ENCODE measurements at places on chromosomes 2 and 18.

DNA sequence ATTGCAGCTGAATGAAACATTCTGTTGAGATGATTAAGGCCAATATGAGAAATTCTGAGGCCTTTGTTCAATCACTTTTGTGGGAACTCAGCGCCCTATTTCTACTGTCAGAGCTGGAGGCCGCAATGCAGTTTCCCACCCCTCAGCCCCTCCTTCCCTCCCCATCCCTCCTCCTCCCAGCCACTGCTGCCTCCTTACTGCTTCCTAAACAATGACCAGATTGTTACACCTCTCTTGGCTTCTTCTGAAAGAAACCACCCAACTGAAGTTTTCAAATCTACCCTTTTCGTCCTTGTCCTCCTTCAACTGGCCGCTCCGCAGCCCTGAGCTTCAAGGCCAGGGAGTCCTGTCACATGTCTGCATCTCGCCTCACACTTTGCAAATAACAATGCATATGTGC lies 36.7 kb upstream of the MAPK4 start:
- no peak for DNase-seq

DNA sequence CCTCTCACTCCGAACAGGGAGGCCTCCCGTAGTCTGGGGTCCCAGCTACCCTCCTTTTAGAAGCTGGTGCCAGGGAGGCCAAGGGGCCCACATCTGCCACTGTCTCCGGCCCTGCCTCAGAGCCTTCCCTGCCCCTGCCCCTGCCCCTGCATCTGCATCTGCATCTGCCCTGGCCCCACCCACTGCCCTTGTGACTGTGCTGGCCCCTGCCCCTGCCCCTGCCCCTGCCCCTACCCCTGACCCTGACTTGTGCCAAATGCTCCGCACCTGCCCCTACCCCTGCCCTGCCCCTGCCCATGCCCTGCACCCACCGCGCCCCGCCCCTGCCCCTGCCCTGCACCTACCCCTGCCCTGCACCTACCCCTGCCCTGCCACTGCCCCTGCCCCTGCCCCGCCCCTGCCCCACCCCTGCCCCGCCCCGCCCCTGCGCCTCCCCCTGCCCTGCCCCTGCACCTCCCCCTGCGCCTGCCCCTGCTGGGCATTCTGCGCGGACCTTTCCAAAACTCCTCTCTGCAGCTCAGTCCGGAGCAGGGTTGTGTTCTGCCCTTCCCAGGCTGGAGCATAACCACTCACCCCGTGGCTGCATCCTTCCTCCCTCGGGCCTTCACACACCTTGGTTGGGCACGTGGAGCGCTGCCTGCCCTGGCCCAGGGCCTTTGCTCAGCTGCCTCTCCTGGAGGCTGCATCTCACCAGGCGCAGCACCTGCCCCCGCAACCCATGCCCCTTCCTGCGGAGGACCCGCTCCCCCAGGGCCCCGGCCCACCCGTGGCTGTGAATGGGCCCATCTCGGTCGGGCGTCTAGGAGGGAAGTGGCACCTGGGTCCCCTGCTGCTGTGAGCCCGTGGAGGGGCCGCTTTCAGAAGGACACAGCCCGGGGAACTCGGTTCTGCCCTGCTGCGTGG lies 5.4 kb downstream of the SNTG2 start:
- no peak for DNase-seq

DNA sequence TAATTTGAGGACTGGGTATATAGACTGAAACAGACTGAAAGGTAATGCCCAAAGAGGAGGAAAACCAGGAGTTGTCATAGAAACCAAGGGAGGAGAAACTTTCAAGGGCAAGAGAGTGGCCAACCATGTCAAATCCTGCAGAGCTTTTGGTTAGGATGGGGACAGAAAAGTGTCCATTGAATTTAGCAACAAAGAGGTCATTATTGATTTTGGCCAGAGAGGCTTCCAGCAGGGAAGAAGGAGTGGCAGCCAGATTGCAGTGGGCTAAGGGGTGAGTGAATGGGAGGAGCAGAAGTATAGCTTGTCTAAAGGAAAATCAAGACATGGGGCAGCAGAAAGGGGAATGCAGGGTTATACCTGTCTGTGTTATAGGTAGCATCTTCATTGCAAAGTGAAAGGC lies 194.0 kb downstream of the CAMKMT start:
- DNase-seq: no peak

DNA sequence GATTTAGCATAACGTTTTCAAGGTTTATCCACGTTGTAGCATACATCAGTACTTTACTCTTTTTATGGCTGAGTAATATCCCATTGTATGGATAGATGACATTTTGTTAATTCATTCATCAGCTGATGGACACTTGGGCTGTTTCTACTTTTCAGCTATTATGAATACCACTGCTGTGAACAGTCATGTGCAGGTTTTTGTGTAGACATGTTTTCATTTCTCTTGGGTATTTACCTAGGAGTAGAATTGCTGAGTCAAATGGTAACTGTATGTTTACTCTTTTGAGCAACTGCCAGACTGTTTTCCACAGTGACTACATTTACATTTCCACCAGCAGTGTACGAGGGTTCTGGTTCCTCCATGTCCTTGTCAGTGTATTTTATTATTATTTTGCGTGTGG lies 33.9 kb downstream of the COX7A2L start:
- no peak for DNase-seq

GRCh38 chr18:11121443-11121849 lies 27.9 kb downstream of the PIEZO2 start:
- no peak for DNase-seq

GRCh38 chr18:35949903-35950627 lies 22.4 kb upstream of the RMP24 start:
- peak; percentile 22 for DNase-seq

- no peak for DNase-seq
These were observed 1876.0 kb upstream of the CELF4 start for GRCh38 chr18:39441648-39442047.

DNA sequence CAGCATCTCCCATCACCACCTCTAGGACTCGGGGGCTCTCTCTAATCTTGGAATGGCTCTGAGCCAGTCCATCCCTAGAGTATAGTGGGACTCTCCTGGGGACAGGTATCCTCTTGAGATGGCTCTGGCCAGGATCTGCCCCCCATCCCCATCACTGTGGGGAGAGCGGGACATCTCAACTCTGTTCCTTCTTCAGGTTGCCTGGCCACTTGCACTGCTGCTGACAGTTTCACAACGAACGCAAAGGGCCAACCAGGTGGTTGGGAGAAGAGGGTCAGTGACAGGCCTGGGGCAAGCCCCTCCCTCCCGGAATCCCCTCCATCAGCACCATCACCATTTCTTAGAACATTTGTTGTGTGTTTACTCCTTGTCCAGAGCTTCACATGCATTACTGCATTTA lies 62.6 kb downstream of the CIB4 start:
- DNase-seq: no peak

- DNase-seq: no peak
These were observed 7.0 kb downstream of the SLC14A1 start for GRCh38 chr18:45730832-45731575.

DNA sequence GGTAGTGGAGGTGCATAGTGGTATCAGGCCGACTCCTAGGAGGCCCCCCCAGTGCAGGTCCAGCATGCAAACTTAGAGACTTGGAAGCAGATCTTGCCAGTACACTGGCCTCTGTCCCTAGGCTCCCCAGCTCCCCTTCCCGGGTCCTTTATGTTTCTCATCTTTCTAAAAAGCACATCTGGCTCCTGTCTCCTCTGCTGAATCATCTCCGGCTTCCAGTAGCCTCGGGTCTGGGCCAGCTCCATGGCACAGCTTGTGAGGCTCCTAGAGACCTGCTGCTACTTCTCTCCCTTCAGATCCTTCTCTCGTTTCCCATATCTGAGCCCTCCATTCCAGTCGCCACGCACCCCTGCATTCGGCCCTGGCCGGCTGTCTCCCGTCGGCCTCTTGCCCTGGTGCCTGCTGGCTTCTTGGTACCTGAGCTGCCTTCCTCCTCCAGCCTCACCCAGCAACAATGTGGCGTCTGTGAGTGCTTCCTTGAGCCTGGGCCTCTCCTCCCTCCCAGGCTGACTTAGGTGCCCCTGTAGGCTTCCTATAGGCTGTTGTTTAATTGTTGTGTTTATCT lies 6.6 kb downstream of the TRAF3IP1 start:
- DNase-seq: no peak

DNA sequence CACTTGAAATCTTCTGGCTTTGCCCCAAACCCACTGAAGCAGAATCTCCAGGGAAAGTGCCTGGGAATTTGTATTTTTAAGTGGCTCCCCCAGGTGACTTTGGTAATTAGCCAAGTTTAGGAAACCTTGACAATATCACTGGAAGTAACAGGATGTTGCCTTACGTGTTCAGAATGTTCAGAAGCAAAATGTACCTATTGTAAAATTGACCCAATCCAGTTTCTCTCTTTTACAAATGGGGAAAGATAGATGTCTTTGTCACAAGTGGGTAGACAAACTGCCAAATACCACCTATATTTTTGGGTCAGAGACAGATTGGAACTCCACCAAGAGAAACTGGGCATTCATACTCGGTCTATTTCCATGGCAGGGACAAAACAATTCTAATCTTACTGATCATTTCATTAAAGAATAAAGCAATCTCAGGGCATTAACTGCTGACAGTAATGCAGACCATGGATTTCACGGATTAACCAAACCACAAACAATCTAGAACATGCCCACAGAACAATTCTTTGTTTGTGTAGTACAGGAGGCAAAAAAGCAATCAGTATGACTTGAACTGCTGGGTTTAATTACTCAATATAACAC lies 255.8 kb downstream of the ERBB4 start:
- DNase-seq: no peak

- DNase-seq: no peak
These were observed 240.6 kb upstream of the RAB12 start for GRCh38 chr18:8368512-8369217.

DNA sequence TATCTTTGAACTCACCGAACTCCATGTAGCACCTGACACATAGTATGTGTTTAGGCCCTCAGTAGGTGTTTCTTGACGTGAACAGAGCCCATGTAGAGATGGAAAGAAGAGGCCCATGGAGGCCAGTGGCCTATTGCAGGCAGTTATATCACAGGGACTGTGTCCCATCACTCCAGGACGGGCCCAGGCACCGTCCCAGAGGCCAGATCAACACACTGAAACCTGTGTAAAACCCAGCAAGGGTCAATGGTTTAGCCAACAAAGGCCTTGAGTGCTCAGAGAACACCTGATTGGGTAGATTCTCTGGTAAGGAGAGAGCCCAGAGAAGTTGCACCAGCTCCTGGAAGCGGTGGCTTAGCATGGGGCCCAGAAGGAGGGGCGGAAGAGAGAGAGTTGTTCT lies 82.8 kb downstream of the INHBB start:
- DNase-seq: no peak

GRCh38 chr2:43634604-43635306 lies 2.3 kb upstream of the PLEKHH2 start:
- no peak for DNase-seq

GRCh38 chr2:65604246-65604645 lies 171.8 kb upstream of the SPRED2 start:
- no peak for DNase-seq

DNA sequence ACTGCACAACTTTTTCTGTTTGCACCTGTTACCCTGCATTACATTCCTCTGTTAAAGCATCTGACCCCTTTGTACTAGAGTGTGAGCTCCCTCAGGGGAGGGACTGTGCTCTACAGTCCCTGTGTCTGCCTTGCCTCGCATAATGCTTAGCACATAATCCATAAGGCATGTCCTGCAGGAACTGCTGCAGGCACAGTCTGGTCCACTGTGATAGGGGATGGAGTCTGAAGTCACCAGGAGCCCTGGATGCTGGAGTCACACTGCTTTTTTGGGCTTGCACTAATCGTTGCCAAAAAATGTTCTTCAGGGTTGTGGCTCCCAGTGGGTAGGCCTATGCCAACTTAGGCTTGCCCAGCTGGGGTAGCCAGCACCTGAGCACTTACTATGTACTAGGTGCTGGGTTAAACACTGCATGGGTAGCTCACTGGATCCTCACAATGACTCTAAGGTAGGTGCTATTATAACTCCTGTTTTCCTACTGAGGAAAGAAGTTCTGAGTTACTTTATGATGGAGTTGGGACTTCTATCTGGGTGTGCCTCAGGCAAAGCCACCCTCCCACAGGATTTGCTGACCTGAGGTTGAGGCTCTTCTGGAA lies 33.3 kb downstream of the COPS7B start:
- no peak for DNase-seq

GRCh38 chr2:161406316-161406715 lies 9.8 kb upstream of the TBR1 start:
- DNase-seq: no peak
